ENCODE measurements at places on chromosomes 12 and 14.

GRCh38 chr12:113655919-113656318, 184.2 kb upstream of the LHX5 start:
- no peak for DNase-seq

GRCh38 chr14:33808187-33808586, 142.7 kb downstream of the EGLN3 start:
- DNase-seq = no peak

DNA sequence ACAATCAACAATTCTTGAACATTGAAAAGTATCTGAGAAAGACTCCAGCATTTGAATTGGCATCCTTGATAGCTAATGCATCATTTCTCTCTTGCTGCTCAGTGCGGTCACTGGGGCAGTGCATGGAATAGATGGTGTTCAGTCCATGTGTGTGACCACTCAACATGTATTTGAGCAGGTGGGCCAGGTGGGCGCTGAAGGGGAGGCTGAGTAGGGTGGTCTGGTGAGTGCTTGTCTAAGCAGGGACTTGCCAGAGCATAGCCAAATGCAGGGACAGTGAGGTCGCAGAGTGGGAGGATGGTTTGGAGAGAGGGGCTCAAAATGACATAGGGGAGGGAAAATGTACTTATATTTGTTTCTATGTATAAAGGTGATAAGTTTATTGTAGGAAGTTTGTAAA, 409.0 kb downstream of the TMEM121 start:
- DNase-seq = no peak

- DNase-seq = no peak
Observed at GRCh38 chr14:51140856-51141255, 46.0 kb upstream of the TRIM9 start.

DNA sequence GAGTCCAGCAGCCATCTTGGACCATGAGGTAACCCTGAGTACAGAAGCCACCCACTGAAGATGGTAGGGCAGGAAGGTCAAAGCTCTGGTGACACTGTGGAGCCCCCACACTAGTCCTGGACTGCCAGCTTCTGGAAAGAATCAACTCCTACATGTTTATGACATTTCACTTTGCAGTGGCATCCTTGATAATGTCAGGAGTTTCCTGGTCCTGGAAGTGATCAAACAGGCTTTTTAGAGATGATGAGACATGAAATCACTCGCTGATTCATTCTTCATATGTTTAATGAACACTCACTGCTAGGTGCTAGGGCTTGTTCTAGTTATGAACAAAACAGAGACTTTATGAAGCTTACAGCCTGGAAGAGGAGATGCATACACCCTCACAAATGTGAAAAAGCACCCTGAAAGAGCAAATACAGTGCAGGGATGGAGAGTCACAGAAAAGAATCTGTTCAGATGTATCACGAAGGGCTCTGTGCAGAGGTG, 15.8 kb upstream of the HNF1A start:
- DNase-seq = no peak

DNA sequence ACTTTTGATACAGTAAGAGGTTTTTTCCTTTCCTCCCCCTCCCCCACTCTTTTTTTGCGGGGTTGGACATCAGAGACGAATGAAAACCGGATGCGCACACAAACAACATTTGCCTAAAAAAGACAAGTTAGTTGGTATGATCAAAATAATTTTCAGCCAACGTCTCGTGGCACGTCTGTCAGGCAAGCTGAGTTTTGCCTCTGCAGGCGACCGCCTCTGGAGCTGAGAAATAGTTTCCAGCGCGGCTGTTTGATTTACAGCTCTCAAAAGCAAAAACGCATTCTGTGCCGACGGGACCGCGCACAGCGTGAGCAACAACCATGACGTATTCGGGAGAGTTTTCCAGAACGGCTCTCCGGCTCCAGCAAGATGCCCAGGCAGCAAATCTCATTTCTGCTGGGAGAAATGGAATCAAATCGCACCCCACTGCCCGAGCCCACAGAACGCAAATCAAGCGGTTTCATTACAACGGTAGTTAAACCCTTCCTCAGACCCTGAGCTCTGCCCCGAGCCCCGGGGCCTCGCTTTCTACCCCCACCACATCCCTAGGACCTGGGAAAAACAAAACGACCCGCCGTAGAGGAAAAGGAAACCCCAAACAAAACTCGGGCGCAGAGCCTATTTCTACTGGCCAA, 14.2 kb upstream of the CALM1 start:
- DNase-seq = peak; percentile 82

DNA sequence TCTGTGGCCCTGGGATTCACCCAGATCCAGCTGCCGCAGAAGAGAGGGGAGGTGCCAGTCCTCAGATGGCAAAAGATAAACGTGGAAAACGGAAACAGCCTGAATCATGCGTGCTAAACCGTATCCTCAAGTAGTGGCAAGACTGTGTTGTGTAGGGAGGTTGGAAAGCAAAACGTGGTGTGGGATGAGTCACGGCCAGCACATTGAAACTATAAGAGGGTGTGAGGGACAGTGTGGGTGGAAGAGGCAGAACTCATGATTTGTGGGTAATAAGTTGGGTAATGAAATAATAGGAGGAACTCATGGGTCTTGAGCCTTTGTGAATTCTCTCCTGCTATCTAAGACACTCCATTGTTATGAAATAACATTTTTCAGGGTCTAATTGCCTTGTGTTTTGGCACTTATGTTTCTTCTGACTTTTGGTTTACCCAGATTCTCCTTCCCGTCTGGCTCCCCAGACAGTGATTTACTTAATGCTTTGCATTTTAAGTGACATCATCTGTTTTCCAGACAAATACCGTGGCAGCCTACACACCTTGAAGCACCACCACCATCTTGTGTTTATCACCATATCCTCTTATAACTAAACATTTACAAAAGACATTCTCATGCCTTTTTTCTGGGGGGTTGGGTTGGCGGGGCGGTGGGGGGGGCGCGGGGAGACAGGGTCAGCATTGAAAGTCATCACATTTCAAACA, 62.3 kb upstream of the PTCSC3 start:
- DNase-seq = peak; percentile 1

GRCh38 chr14:100124551-100125088, 34.8 kb downstream of the DEGS2 start:
- DNase-seq = no peak

DNA sequence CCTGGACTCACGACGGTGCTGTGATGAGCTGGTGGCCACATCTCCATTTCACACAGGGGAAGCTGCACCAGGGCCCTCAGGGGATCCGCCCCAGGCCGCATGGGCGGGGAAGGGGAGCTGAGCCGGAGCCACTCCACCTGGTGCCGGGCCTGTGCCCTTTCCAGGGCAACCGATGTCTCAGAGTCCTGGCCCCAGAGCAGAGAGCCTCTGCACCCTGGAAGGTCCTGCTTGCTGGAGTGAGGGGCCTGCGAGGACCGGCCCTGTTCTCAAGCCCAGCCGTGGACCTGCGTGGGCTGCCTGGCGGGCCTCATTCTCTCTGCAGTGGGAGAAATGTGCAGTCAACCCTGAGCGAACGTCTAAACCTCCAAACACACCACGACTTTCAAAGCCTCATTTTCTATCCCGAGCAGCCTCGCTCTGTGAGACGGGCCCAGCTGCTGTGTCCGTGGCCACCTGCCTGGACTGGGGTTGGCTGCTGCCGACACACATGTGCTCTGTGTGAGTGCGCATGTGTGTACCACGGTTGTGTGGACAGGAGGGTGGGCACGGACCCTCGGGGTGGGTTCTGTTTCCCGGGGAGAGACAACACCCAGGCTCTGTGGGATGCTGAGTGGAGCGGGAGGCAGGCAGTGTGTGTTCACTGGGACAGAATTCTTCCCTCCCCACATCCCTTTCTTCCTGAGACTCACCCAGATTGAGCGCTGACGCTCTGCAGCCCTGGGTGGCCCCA, 163.5 kb downstream of the KIF26A start:
- no peak for DNase-seq

DNA sequence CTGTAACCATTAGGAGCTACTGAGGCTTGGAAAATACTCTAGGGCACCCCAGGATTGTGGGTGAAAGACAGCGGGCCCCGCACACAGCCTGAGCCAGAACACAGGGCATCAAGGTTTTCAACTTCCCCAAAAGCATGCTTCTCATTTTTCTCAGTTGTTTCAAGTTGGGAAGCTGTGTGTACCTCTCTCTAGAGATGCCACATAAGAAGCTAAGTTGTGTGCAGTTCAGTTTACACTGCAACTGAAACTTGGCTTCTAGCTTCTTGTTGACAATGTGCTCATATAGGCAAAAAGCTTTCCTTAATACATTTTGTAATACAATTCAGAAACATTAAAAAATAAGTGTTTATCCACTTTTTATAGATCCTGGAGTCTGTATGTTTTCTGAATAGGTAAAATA, 88.1 kb upstream of the PTPRR start:
- no peak for DNase-seq

- DNase-seq = peak; percentile 12
Observed at GRCh38 chr12:95736631-95737030, 53.9 kb downstream of the NTN4 start.

DNA sequence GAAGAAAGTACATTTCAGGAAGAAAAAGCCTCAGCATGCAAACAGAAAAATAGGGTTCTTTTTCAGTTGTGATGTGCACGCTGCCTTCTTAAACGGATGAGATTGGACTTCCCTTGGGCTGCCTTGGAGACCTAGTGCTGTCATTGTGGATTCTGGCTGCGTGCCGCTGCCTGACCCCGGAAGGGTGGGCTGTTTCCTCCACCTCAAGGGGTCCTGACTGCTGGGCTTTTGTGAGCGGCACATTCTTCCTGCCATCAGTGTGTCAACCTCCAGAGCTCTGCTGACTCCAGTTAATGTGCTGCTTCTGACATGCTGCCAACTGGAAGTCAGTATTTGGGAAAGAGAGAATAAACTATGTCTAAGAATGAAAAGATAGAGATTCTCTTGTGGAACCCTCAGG, 25.1 kb downstream of the CCNK start:
- no peak for DNase-seq

DNA sequence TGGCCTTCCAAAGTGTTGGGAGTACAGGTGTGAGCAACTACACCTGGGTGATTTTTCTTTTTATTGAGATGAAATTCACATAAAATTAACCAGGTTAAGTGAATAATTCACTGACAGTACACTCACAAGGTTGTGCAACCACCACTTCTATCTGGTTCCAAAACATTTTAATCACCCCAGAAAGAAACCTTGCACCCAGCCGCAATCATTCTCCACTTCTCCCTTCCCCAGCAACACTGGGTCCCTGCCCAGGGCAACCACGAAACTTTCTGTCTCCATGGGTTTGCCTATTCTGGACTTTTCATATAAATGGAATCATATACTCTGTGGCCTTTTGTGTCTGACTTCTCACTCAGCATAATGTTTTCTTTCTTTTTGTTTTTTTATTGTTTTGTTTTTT, 26.3 kb upstream of the MLXIP start:
- no peak for DNase-seq

Data from fibroblast of skin of scalp (primary cell).